ENCODE measurements at places on chromosomes 16 and 17.

DNA sequence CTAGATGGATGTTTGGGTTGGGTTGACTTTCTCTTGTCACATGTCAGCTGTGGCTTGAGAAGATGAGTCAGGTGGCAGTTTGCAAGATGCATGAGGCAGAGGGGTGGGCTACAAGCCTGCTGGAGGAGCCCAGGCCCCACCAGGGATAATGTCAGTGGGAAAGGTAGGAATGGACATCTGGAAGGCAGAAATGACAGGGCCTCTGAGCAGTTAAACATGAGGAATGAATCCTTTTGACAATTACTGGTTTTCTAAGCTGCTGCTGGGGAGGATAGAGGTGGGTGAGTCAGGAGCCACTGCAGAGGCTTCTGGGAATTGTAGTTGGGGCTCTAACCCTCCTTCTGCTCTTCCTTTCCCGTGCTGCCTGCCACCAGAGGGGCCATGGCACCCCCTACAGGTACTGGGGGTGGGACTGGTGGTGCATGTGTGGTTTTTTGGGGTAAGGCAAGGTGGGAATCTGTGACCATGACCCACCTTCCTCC is 15.7 kb downstream of the SLC52A1 start:
- no peak for DNase-seq

DNA sequence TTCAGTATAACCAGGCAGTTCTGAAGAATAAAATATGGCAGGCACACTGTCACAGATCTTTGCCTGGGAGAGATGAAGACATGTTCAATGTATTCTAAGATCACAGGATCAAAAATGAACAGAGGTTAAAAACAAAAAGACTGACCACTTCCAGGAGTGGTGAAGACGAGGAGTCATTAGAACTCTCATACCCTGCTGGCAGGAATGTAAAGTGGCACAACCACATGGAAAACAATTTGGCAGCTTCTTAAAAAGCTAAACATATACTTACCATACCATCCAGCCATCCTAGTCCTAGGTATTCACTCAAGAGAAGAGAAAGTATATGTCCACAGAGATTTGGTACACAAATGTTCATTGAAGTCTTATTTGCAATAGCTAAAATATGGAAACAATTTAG is 406.3 kb downstream of the NPIPA8 start:
- no peak for DNase-seq

GRCh38 chr17:60354223-60354622 is 37.7 kb downstream of the USP32 start:
- no peak for DNase-seq

DNA sequence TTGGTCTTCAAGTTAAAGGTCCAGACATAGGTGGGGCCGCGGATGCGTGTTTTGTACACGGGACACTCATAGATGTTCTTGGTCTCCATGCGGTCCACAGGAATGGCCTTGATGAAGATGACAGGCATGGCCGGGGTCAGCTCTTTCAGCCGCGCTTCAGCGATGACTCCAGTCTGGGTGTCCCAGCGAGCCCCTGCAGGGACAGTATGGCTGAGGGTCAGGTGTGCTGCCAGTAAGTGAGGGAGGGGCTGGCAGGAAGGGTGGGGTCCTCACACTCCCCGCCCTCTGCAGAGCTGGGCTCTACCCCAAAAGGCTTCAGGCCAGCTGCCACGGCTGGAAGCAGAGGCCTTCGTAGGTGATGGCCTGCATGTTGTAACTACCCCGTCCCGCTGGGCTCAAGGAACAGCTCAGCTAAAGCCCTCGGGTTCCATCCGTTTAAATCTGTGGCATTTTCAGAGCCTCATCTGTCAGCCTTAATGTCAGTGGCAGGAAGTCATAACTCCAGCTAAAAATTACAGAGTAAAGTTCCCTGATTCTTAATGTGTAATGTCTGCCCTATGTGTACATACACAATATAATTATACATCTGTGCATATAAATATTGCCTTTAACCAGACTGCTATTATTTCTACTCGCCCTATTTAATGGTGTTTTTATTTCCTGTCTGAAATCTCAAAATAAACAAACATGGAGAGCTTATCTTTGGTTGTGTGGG is 45.7 kb downstream of the PGS1 start:
- DNase-seq = no peak

- no peak for DNase-seq
Observed at GRCh38 chr17:57453841-57454425, 197.6 kb downstream of the MSI2 start.

GRCh38 chr16:31063843-31064611 is 10.0 kb downstream of the ZNF668 start:
- no peak for DNase-seq

- no peak for DNase-seq
Observed at GRCh38 chr17:82232876-82233785, 4.3 kb downstream of the SLC16A3 start.

DNA sequence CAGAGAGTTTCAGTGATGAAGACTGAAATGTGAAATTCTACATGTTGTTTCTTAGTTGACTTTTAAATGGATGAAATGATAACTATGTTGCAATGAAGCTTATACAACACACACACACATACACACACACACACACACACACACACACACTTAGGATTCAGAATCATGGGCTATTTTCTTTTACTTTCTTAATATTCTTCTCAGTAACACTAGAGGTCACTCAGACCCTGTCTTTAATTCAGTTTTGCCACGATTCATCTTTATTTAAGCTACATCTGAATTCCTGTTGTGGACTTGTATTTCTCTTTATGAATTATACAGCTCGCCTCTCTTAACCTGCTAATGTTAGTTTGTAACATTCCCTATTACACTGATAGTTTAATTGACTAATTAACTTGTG is 109.6 kb upstream of the GOT2 start:
- peak; percentile 12 for DNase-seq

GRCh38 chr17:45785480-45786193 is 1.5 kb downstream of the CRHR1 start:
- no peak for DNase-seq
